Type B pancreatic cell (in vitro differentiated cells): ENCODE measurements at places on chromosomes 7 and 10. TPM values are rescaled to one million over a fixed set of nuclear protein-coding genes. Genes with fewer than 3 reads are reported as not detected.
A peak's percentile ranks its signal among the peaks of the same experiment; 100 is the strongest.

DNA sequence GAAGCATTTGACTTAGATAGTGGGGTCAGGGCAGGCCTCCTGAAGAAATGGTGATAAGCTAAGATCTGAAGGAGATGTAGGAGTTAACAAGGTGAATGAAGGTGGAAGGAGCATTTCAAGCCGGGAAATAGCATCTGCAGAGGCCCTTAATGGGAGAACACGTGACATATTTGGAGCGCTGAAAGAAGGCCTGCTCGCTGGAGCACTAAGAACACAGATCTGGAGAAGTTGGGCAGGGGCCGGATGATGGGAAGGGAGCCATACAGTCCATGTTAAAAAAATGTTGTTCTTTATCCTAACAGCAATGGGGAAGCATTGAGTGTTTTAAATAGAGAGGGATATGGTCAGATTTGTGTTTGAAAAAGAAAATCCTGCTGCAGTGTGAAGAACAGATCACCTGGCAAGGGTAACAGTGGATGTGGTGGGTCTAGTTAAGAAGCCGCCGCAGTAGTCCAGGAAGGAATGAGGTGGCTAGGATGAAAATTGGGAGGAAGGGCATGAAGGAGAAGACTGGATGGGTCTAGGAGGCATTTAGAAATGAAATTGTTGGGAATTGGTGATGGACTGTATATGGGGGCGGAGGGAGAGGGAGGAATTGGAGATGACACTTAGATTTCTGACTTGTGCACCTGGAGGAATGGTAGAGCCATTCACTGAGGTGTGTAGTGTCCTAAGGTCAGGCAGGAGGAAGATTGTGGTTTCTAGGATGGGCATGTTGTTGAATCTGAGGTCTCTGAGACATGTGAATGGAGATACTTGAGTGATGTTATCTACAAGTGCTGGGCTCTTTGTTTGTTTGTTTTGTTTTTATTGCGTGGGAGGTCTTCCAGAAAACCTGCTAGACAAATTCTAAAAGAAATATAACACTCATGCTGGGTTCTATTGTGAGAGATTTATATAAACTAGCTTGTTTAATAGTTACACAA lies 58.4 kb downstream of the MET start:
- no peaks in the 10 kb centered on the region for H3K36me3 ChIP-seq
- no peak overlapping the region for H3K27ac ChIP-seq
- DNase-seq = no peak
- no peaks in the 10 kb centered on the region for H3K27me3 ChIP-seq
- H3K4me3 ChIP-seq = no peak overlapping the region
- peaks cover 24% of the 10 kb centered on the region for H3K4me1 ChIP-seq

The UTF1 gene
- total RNA-seq = not detected in 2 replicates

GRCh38 chr7:132317701-132318351 lies 258.4 kb downstream of the PLXNA4 start:
- peaks cover 53% of the 10 kb centered on the region for H3K27me3 ChIP-seq
- H3K36me3 ChIP-seq = no peaks in the 10 kb centered on the region
- H3K4me3 ChIP-seq = no peak overlapping the region
- no peak for DNase-seq
- H3K27ac ChIP-seq = no peak overlapping the region
- peaks cover 13% of the 10 kb centered on the region for H3K4me1 ChIP-seq

The DPY19L1 gene
- total RNA-seq = 12.5 and 33.4 TPM in 2 replicates

The RARRES2 gene
- total RNA-seq = 16.3 and 109 TPM in 2 replicates

- H3K4me1 ChIP-seq = peaks cover 57% of the 10 kb centered on the region
- no peak for DNase-seq
- H3K4me3 ChIP-seq = no peak overlapping the region
- H3K27ac ChIP-seq = no peak overlapping the region
- H3K36me3 ChIP-seq = no peaks in the 10 kb centered on the region
Observed at GRCh38 chr10:35422228-35422627, 85.9 kb downstream of the CCNY start.

The HOXA11 gene
- total RNA-seq = 1.2 TPM in 1 of 2 replicates, not detected in the other

DNA sequence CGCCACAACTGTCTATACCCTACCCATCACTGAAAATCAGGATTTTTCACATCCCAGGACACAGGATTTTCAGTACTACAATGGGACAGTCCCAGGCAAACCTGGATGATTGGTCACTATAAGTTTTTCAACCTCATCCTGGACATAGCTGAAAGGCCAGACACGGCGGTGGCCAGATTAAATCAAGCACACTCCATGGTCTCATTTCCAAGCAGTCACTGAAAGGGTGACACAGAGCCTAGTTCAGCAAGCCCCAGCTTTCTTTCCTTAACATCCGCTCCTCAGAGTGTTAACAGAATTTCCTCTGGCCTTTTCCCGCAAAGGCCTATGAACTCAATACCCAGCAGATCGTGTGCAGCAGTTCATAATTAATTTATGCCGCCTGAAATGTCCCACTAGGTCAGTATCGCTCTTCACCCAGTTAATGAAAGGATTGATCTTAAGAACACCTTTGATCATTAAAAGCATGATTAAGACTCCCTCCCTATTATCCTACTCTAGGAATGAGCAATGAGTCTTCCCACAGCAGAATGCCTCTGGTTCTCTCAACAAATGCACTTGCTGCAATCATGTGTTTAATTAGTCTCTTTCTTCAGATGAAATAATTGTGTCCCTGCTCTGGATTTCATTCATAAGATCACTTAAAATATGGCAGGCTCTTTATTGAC lies 104.0 kb upstream of the NANOS1 start:
- peak; percentile 2 for DNase-seq
- H3K27me3 ChIP-seq = peaks cover 4% of the 10 kb centered on the region
- H3K27ac ChIP-seq = no peak overlapping the region
- no peak overlapping the region for H3K4me3 ChIP-seq
- no peaks in the 10 kb centered on the region for H3K36me3 ChIP-seq

The GRID2IP gene
- total RNA-seq = 0.43 and 1.6 TPM in 2 replicates

The ERCC6 gene
- total RNA-seq = 28.5 and 36.9 TPM in 2 replicates

The C10orf53 gene
- not detected in 2 replicates for total RNA-seq

The FFAR4 gene
- 0.70 and 1.2 TPM in 2 replicates for total RNA-seq

- no peak for DNase-seq
- no peak overlapping the region for H3K27ac ChIP-seq
- H3K4me1 ChIP-seq = peaks cover 21% of the 10 kb centered on the region
- H3K36me3 ChIP-seq = no peaks in the 10 kb centered on the region
Observed at GRCh38 chr7:30927559-30927958, 15.9 kb downstream of the AQP1 start.
